ENCODE measurements at places on chromosomes 4 and X.

DNA sequence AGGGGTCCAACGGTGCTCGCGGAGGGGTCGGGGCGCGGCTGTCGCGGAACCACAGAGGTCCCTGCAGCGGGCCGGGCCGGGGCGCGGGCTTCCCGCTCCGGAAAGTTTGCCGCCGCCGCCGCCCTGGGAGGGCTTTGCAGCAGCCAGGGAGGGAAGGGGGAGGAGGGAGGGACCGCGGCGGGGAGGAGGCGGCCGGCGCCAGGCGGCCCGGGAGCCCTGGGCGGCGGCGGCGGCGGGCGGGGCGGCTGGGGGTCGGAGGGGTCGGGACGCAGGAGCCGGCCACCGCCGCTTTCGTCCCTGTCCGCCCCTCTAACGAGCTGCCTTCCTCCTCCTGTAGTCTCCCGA lies 375 bp downstream of the FGFR3 start:
- no peak overlapping the region for H3K27ac ChIP-seq
- H3K4me3 ChIP-seq, result no peak overlapping the region
- no peak for DNase-seq
- H3K27me3 ChIP-seq, result peaks cover 56% of the 10 kb centered on the region

- peak overlapping the region; percentile 43 for H3K4me3 ChIP-seq
- no peaks in the 10 kb centered on the region for H3K27me3 ChIP-seq
- no peak overlapping the region for H3K27ac ChIP-seq
- H3K4me1 ChIP-seq, result no peaks in the 10 kb centered on the region
- H3K36me3 ChIP-seq, result no peaks in the 10 kb centered on the region
These were observed 590 bp downstream of the ARHGEF9 start for GRCh38 chrX:63784346-63784901.

- no peaks in the 10 kb centered on the region for H3K27me3 ChIP-seq
- H3K4me3 ChIP-seq, result no peak overlapping the region
- no peak for DNase-seq
- no peaks in the 10 kb centered on the region for H3K4me1 ChIP-seq
These were observed 708.4 kb upstream of the FRG1 start for GRCh38 chr4:189232274-189232673.

- H3K27me3 ChIP-seq, result peaks cover 7% of the 10 kb centered on the region
- H3K36me3 ChIP-seq, result no peaks in the 10 kb centered on the region
- no peak overlapping the region for H3K27ac ChIP-seq
- DNase-seq, result no peak
These were observed 573 bp downstream of the HTR2C start for GRCh38 chrX:114584375-114584943.

- DNase-seq, result no peak
- no peaks in the 10 kb centered on the region for H3K27me3 ChIP-seq
- no peaks in the 10 kb centered on the region for H3K36me3 ChIP-seq
- no peak overlapping the region for H3K27ac ChIP-seq
- H3K4me3 ChIP-seq, result no peak overlapping the region
- H3K4me1 ChIP-seq, result no peaks in the 10 kb centered on the region
These were observed 526.4 kb upstream of the PRKX start for GRCh38 chrX:4239650-4240540.

DNA sequence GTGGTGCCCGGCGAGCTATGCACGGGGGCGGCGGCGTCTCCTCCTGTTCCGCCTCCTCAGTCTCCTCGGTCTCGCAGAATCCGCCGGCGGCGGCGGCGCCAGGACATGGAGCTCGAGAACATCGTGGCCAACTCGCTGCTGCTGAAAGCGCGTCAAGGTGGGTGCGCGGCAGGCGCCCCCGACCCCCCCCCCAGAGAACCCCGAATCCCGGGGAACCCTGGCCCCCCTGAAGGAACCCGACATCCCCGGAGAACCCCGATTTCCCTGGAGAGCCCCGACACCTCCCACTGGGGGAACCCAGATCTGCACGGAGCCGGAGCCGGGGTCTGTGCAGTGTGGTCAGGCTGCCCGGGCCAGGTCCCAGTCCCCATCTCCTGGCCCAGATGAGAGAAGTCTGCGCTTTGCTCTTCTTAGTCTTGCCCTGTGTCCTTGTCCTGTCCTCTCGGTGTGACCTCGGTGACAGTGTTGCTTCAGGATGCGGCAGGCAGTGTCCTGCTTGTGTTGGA lies 648 bp downstream of the GRK4 start:
- H3K27me3 ChIP-seq, result peaks cover 6% of the 10 kb centered on the region
- H3K4me3 ChIP-seq, result peak overlapping the region; percentile 88
- no peak overlapping the region for H3K27ac ChIP-seq
- H3K36me3 ChIP-seq, result no peaks in the 10 kb centered on the region

- H3K27ac ChIP-seq, result no peak overlapping the region
- no peaks in the 10 kb centered on the region for H3K36me3 ChIP-seq
- H3K4me3 ChIP-seq, result no peak overlapping the region
- H3K4me1 ChIP-seq, result no peaks in the 10 kb centered on the region
- H3K27me3 ChIP-seq, result no peaks in the 10 kb centered on the region
These were observed 103.3 kb upstream of the PCDH18 start for GRCh38 chr4:137635601-137636000.

- H3K27ac ChIP-seq, result no peak overlapping the region
- no peak overlapping the region for H3K4me3 ChIP-seq
- peaks cover 5% of the 10 kb centered on the region for H3K36me3 ChIP-seq
- H3K27me3 ChIP-seq, result no peaks in the 10 kb centered on the region
- H3K4me1 ChIP-seq, result no peaks in the 10 kb centered on the region
These were observed 84.6 kb downstream of the THOC2 start for GRCh38 chrX:123648028-123648810.

DNA sequence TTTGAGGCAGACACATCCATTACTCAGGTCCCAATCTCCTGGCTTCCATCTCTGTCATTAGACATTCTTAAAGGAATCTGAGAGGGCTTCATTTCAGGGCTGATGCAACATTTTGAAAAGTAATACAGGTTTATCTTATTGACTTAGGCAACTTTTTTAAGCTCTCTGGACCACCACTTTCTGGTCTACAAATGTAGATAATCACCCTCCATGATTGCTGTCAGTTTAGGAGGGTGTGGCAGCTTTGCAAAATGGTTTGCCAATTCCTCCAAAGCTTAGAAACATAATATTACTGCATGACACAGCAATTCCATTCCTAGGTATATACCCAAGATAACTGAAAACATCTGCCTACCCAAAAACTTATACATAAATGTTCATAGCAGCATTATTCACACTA lies 77.6 kb downstream of the ARHGAP6 start:
- no peak for DNase-seq
- no peaks in the 10 kb centered on the region for H3K4me1 ChIP-seq
- H3K4me3 ChIP-seq, result no peak overlapping the region
- no peak overlapping the region for H3K27ac ChIP-seq

DNA sequence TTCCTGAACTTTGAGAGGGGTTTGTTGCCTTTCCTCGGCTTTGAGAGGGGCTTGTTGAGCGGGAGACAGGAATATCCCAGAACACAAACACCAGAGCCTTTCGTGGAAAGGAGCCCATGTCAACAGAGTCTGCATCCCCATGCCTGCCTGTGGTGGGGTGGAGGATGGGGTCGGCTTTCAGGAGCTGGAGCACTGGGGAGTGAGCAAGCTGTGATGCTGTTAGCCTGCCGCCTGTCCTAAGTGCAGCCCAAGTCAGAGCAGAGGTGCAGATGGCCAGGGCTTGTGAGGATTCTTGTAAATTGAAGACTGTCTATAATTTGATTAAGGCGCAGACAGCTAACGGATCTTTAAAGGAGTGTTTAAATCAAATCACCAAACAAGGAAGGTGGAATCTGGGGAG lies 103.3 kb upstream of the ANK2 start:
- H3K36me3 ChIP-seq, result no peaks in the 10 kb centered on the region
- no peaks in the 10 kb centered on the region for H3K4me1 ChIP-seq
- H3K4me3 ChIP-seq, result no peak overlapping the region
- H3K27ac ChIP-seq, result no peak overlapping the region
- no peak for DNase-seq
- no peaks in the 10 kb centered on the region for H3K27me3 ChIP-seq

- H3K4me1 ChIP-seq, result no peaks in the 10 kb centered on the region
- no peak overlapping the region for H3K4me3 ChIP-seq
- no peak for DNase-seq
- H3K27ac ChIP-seq, result no peak overlapping the region
- H3K27me3 ChIP-seq, result no peaks in the 10 kb centered on the region
These were observed 219.7 kb upstream of the NDST3 start for GRCh38 chr4:117814277-117815246.

DNA sequence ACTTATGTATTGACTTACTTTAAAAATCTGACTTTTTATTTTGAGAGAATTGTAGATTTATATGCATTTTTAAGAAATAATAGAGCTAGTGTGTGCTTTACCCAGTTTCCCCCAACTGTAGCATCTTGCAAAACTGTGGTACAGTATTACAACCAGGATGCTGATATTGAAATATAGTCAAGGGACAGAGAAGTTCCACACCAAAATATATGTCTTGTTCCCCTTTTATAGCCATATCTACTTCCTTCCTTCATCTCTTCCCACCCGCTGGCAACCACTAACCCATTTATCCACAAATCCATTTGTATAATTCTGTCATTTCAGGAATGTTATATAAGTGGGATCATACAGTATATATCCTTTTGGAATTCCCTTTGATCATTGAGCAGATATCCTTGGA lies 16.8 kb downstream of the KDM6A start:
- no peaks in the 10 kb centered on the region for H3K27me3 ChIP-seq
- H3K4me3 ChIP-seq, result no peak overlapping the region
- DNase-seq, result no peak
- H3K27ac ChIP-seq, result no peak overlapping the region

DNA sequence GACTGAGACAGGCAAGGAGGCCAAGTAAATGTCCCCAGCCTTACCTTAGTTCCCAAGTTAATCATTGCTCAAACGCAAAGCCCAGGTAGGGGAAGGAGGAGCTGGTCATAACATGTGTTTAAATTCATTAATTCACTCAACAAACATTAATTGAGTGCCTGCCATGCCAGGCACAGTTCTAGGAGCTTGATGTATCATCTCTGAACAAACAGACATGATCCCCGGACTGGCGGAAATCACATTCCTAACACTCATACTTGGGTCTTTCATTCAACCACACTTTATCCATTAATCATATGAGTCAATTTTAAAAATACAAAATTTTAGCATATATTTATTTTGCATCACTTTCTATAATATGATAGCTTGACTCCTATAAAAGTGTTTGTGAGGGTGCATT lies 335.3 kb upstream of the NOCT start:
- H3K27me3 ChIP-seq, result no peaks in the 10 kb centered on the region
- no peak overlapping the region for H3K4me3 ChIP-seq
- DNase-seq, result no peak
- H3K27ac ChIP-seq, result no peak overlapping the region

DNA sequence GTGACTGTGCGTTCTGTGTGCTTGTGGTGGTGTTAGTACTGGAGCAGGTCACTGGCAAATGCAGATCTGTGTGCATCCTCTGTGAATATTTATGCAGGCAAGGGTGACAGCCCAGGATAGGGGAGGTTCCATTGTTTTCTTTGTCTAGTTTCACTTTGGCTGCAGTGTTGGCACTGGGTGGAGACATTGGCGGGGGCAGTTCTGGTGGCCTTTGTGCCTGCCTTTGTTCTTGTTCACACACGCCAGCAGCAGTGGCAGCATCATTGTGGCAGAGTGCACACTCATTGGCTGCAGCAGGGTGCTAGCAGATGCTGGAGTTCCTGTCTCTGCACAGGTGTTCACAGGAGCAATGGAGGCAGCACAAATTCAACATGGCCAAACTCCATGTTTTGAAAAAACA lies 495.3 kb downstream of the UBE2NL start:
- H3K36me3 ChIP-seq, result no peaks in the 10 kb centered on the region
- H3K4me3 ChIP-seq, result no peak overlapping the region
- no peak overlapping the region for H3K27ac ChIP-seq
- H3K27me3 ChIP-seq, result no peaks in the 10 kb centered on the region

GRCh38 chrX:108396188-108396891 lies 41.9 kb downstream of the COL4A6 start:
- H3K4me1 ChIP-seq, result no peaks in the 10 kb centered on the region
- no peaks in the 10 kb centered on the region for H3K27me3 ChIP-seq
- DNase-seq, result no peak
- H3K36me3 ChIP-seq, result no peaks in the 10 kb centered on the region
- H3K4me3 ChIP-seq, result no peak overlapping the region

DNA sequence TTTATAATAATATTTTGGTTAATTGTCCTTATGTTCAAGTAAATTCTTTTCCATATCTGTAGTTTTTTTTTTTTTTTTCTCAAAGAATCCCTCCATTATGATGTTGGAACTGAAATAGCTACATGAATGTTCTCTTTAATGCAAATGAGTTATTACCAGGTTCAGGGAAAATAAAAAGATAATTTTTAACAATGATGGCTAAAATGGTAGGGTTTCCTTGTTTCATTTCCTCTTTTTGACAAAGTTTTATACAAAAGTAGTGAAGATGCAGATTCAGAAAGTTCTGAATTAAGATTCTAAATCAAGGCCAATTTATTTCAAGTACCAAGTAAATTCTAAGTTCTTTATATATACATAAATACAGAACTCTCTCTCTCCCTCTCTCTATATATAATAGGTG lies 779.0 kb upstream of the INTU start:
- no peaks in the 10 kb centered on the region for H3K4me1 ChIP-seq
- no peaks in the 10 kb centered on the region for H3K36me3 ChIP-seq
- H3K4me3 ChIP-seq, result no peak overlapping the region
- DNase-seq, result no peak

DNA sequence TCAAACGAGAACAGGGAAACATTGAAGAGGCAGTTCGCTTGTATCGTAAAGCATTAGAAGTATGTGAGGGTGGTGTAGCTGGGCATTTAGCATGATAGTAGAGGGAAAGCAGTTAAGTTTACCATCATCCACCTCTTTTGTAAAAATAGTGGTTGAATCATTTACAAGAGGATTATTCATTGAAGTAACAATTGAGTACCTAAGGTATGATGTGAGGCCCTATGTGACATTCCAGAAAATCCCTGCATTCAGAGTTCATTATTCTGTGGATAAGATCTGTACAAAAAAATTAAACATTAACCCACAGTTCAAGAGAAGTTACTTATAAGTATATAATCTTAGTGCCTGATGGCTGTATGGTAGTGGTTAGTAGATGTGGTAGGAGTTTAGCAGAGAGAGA lies 22.2 kb upstream of the GCNA start:
- no peaks in the 10 kb centered on the region for H3K4me1 ChIP-seq
- no peaks in the 10 kb centered on the region for H3K27me3 ChIP-seq
- H3K4me3 ChIP-seq, result no peak overlapping the region
- no peak overlapping the region for H3K27ac ChIP-seq
- peaks cover 16% of the 10 kb centered on the region for H3K36me3 ChIP-seq
- DNase-seq, result no peak

- H3K4me1 ChIP-seq, result no peaks in the 10 kb centered on the region
- no peak overlapping the region for H3K27ac ChIP-seq
- H3K36me3 ChIP-seq, result peaks cover 4% of the 10 kb centered on the region
- H3K4me3 ChIP-seq, result no peak overlapping the region
- DNase-seq, result no peak
These were observed 177.9 kb downstream of the TSPAN5 start for GRCh38 chr4:98480535-98480934.

- H3K4me3 ChIP-seq, result no peak overlapping the region
- H3K36me3 ChIP-seq, result no peaks in the 10 kb centered on the region
- H3K4me1 ChIP-seq, result peaks cover 2% of the 10 kb centered on the region
- no peak for DNase-seq
These were observed 315.1 kb downstream of the STK32B start for GRCh38 chr4:5366421-5366820.

GRCh38 chr4:158043971-158044618 lies 128.7 kb downstream of the GASK1B start:
- no peak overlapping the region for H3K27ac ChIP-seq
- H3K36me3 ChIP-seq, result no peaks in the 10 kb centered on the region
- H3K4me3 ChIP-seq, result no peak overlapping the region
- no peaks in the 10 kb centered on the region for H3K4me1 ChIP-seq

- peaks cover 9% of the 10 kb centered on the region for H3K4me1 ChIP-seq
- no peaks in the 10 kb centered on the region for H3K27me3 ChIP-seq
- no peak overlapping the region for H3K4me3 ChIP-seq
- peaks cover 29% of the 10 kb centered on the region for H3K36me3 ChIP-seq
- no peak overlapping the region for H3K27ac ChIP-seq
These were observed 107.3 kb downstream of the PTTG2 start for GRCh38 chr4:38067499-38067898.

Measured in thymus (tissue), 14 donors.